Activated CD4-positive, alpha-beta T cell treated with anti-CD3 and anti-CD28 coated beads, Interleukin-2, Interleukin-4, amounts not matched to agents 100 ng/mL and 50 ng/mL, durations not matched to agents 16 hours and 8 hours (primary cell): ENCODE measurements at places on chromosomes 16 and 17.
A peak's percentile ranks its signal among the peaks of the same experiment; 100 is the strongest.

- DNase-seq: peak; percentile 11
These were observed 20.4 kb upstream of the WDR45B start for GRCh38 chr17:82668631-82669099.

GRCh38 chr17:73138541-73139138, 26.2 kb upstream of the SSTR2 start:
- DNase-seq: no peak

GRCh38 chr16:10787304-10787703, 31.3 kb downstream of the TVP23A start:
- no peak for DNase-seq

GRCh38 chr16:29683543-29684090, 4.6 kb downstream of the QPRT start:
- no peak for DNase-seq

GRCh38 chr16:46632778-46633733, 11.9 kb upstream of the SHCBP1 start:
- no peak for DNase-seq

GRCh38 chr17:66963909-66964771, at the start of gene CACNG4:
CACNG4 (plus strand) TSS chr17:66964707; CDS start chr17:66964912, 205 bp downstream.
- no peak for DNase-seq

DNA sequence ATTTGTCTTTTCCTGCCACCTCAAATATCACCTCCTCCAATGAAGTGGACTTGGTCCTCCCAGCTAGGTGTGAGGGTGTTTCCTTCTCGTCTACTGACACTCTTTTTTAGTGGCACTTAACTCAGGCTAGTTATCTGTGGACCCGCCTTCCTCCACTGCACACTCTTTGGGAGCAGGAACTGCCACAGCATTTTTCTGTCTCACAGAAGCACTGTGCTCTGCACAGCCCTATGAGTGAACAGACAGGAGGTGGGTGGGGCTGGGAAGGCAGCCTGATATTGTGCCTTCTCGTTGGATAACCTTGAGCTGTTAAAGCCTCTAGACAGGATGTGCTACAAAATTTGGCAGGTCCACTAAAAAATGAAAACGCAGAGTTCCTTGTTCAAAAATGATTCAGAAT, 31.9 kb upstream of the HOXB13 start:
- DNase-seq: no peak

DNA sequence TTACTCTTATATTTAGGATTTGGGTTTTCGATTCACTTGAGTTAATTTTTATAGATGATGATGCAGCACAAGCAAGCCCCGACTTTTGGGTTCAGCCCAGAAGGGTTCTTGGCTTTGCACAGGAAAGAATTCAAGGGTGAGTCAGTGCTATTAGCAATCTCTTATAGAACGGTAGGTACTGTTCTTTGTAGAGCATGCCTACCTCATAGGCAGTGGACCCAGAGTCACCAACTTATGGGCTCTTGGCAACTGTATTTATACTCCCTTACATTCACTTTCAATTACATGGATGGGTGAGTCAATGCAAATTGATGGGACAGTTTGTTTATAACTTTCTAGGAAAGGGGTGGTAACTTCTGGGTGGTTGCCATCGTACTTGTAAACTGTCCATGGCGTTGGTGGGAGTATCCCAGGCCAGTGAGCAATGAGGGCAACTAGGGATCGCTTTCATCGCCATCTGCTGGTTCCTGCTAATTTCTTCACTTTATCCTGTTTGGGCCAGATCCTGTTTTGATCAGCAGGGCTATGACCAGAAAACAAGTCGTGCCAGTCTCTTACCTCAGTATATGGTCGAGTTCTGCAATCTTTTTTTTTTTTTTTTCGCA, 362.6 kb downstream of the CNTNAP4 start:
- DNase-seq: no peak

- DNase-seq: no peak
These were observed 3.1 kb upstream of the MIF4GD start for GRCh38 chr17:75273977-75274708.

DNA sequence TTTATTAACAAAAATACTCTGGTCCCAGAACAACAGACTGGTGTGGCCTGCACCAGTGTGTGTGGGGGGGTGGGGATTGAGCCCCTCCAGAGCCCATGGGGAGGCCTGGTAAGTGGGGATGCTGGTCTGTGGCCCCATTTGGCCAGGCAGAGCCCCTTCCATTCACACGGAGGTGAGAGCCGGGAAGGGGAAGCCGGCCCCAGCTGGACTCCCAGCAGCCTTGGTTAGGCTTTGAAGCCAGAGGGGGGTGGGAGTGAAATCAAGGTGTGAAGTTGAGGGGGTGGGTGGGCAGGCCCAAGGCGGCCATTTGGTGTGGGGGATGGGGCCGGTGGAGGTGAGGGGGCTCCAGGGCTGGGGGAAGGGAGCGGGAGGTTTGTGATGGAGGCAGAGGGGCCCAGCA, 5.9 kb downstream of the TBX6 start:
- no peak for DNase-seq
